Stimulated activated CD4-positive, alpha-beta T cell treated with anti-CD3 and anti-CD28 coated beads, Interleukin-4, amount 100 ng/mL, for 4 hours (primary cell): ENCODE measurements at places on chromosomes 11 and 22.

- DNase-seq: no peak
Measured at GRCh38 chr22:33455036-33455435, 396.9 kb upstream of the SYN3 start.

GRCh38 chr11:61195719-61196118 lies 7.6 kb upstream of the PGA3 start:
- DNase-seq: no peak

DNA sequence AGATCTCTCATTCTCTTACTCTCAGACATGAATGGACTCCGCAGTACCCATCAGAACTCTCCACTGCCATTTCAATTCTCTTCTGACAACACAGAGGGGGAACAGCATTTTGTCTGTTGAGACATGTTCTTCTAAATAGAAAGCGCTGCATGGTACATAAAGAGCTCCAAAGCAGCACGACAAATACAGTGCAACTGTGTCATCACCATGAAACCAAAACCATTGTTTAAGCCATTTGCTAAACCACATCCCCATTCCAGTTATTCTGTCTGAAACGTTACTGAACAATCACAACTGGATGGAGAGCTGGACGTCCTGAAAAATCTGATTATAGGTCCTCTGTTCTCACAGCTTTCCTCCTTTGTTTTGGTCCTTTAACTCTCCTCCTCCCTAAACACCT lies 17.9 kb upstream of the TENM4 start:
- DNase-seq: no peak

- DNase-seq: no peak
Measured at GRCh38 chr22:44760476-44760875, 8.1 kb downstream of the ARHGAP8 start.

GRCh38 chr11:125995313-125995712 lies 49.5 kb downstream of the VSIG10L2 start:
- peak; percentile 36 for DNase-seq

- DNase-seq: no peak
Measured at GRCh38 chr11:35246745-35247144, 107.8 kb downstream of the CD44 start.

- no peak for DNase-seq
Measured at GRCh38 chr11:78189174-78189724, 530 bp downstream of the USP35 start.

DNA sequence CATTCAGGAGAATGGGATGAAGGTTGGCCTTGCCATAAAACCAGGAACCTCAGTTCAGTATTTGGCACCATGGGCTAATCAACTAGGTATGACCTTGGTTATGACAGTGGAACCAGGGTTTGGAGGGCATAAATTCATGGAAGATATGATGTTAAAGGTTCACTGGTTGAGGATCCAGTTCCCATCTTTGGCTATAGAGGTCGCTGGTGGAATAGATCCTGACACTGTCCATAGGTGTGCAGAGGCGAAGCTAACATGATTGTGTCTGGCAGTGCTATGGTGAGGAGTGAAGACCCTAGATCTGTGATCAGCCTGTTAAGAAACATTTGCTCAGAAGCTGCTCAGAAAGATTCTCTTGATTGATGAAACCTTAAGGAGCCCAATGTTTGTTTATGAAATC lies 5.7 kb downstream of the NF2 start:
- DNase-seq: no peak

GRCh38 chr11:117457031-117457785 lies 129.6 kb downstream of the CEP164 start:
- DNase-seq: no peak

- DNase-seq: no peak
Measured at GRCh38 chr11:131534611-131535010, 164.2 kb downstream of the NTM start.

DNA sequence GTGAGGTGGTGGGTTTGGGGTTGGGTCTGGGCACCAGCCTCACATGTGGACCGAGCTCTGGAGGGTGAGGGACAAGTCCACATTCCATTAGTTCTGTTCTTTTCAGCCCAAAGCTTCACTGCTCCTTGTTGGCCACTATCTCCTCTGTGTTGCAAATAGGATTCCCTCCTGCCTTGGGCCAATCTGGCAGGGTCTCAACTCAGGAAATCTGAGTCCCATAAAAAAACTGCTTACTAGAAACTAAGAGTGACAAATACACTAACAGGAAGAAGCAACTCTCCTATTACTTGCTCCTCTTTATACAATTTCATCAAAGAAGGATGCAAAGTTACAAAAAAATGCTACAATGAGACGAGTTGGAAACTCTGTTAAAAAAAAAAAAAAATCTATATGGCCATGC lies 66.2 kb upstream of the CSNK1E start:
- no peak for DNase-seq

DNA sequence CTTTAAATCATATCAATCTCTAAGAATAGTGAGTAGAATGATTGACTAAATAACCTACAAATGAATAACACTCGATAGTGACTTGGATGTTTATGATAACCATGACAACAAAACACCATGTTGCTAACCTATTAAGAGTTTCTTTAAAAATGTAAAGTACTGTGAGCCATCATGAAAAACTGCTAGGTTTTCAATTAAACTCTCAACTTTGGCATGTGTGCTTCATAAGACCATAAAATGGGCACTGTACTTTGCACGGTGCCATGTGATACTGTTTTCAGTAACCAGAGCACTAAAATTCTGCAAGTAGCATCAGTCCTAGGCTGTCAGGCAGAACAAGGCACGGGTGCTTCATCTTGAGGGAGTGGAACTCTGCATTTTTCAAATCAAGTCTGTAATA lies 96.2 kb upstream of the TRIM77 start:
- no peak for DNase-seq

DNA sequence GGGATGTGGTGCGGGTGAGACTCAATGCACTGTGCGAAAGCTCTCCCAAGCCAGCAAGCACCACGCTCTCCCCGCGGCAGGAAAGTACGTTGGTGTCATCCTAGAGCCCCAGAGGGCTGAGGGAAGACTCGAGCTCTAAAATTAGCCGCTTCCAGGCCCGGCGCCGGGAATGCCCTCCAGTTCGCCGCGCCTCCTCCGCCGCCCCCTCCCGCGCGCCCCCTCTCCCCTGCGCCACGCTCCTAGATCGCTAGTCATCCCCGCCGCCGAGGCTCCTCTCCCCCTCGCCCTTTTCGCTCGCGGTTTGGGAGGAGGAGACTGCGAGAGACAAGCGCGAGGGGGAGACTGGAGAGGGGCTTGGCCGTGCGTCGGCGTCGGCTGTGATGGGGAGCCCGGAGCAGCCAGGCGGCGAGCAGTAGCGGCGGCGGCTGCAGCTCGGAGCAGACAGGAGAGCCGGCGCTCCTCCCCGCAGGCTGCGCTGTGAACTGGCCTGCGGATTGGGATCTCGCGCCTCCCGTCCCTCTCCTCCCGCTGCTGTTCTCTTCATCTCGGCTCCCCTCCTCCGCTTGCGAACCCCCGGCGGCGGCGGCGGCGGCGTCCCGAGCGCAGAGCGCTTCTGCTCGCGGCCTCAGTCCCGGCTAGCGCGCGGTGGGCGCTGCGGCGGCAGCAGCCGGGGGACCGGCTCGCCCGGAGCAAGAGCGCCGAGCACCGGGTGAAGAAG lies at the start of gene FAT3:
Gene FAT3, plus strand, starts transcription at position 412 of the 718 bp plus-strand sequence. CDS start 127,295 bp downstream, outside the sequence.
- DNase-seq: no peak

GRCh38 chr22:26933105-26933590 lies 275.8 kb downstream of the MIAT start:
- no peak for DNase-seq

GRCh38 chr11:862081-862661 lies 19.5 kb downstream of the TSPAN4 start:
- no peak for DNase-seq

DNA sequence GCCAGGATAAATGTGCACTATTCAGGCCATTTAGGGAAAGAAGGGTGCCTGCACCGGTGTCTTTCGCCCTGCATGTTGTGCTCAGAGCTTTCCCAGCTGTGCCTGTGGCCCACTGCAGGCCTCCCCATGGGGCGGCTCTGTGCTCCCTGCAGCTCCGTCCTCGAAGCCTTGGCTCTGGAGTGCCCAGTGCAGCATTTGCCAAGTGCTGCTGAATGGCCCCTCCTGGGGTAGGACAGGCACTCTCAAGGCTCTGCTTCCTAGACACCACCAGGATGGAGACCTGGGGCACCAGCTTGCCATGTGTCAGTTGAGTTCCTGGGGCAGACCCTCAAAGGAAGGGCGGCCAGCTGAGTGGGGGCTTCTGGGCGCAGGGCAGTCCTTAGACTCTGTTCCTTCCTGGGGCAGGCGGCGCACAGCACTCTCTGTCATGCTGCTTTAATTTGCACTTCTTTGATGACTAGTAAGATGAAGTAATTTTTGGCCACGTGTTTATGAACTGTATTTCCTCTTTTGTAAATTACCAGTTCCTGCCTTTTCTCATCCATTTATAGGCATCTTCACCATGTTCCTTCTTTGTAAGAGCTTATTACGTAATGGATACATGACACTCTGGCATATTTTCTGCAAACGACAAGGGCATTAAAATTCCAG lies 32.1 kb upstream of the GNB1L start:
- no peak for DNase-seq

DNA sequence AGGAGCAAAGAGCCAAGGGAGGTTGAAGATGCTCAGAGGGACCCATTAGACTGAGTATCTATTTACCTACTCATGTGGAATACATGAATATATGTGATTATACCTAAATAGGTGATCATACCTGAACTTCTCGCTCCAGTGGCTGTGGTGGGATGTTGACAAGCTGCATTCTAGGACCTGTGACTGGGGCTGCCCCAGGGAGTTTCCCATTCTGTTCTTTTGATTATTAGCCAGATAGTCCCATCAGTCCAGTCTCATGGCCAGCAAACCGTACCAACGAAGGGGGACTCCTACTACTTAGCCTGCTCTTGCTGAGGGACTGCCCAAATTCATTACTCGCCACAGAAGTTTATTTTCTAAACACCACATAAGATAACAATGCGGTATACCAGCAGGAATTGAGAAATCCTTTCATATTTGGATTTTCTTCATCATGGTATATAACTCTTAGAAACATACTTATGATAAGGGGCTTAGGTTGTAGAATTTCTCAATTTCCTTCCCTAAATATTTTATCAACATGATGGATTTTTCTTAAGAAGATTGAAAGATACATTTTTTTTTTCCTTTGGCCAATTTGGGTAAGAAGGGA lies 273.9 kb downstream of the NTM start:
- no peak for DNase-seq

GRCh38 chr11:34601609-34602008 lies 19.3 kb upstream of the EHF start:
- DNase-seq: no peak

DNA sequence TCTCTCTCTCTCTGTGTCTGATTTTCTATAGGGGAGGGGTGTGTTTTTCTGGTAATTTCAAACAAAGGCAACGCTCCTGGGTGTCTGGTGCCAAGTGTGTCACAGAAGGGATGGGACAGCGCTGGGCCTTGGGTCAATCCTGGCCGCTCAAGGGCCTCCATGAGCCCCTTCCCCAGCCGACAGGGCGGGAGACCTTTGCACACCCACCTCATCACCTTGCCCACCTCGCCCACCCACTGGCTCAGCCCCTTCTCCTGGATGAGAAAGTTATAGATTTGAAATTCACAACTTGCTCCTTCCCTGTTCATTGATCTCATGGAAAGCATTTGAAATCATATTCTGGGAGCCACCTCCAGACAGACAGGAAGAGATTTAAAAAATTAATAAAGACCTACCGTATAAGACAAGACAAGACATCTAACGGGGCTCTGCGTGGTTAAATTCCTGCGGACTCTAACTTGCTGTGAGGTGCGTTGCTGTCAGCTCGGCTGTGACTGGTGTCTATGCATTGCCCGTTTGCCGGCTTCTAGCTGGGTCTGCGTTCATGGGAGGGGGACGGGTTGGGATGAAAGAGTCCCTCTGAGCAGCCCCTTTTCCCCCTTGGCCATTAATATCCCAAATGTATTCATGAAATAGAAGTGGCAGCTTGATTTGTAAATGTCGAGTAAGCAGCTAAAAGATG lies 27.0 kb downstream of the MPPED1 start:
- DNase-seq: no peak

- DNase-seq: no peak
Measured at GRCh38 chr11:121055076-121055475, 31.2 kb downstream of the TBCEL start.

GRCh38 chr11:75504501-75504900 lies 21.2 kb downstream of the GDPD5 start:
- DNase-seq: no peak

GRCh38 chr11:74418509-74418895 lies 20.3 kb upstream of the PGM2L1 start:
- no peak for DNase-seq

DNA sequence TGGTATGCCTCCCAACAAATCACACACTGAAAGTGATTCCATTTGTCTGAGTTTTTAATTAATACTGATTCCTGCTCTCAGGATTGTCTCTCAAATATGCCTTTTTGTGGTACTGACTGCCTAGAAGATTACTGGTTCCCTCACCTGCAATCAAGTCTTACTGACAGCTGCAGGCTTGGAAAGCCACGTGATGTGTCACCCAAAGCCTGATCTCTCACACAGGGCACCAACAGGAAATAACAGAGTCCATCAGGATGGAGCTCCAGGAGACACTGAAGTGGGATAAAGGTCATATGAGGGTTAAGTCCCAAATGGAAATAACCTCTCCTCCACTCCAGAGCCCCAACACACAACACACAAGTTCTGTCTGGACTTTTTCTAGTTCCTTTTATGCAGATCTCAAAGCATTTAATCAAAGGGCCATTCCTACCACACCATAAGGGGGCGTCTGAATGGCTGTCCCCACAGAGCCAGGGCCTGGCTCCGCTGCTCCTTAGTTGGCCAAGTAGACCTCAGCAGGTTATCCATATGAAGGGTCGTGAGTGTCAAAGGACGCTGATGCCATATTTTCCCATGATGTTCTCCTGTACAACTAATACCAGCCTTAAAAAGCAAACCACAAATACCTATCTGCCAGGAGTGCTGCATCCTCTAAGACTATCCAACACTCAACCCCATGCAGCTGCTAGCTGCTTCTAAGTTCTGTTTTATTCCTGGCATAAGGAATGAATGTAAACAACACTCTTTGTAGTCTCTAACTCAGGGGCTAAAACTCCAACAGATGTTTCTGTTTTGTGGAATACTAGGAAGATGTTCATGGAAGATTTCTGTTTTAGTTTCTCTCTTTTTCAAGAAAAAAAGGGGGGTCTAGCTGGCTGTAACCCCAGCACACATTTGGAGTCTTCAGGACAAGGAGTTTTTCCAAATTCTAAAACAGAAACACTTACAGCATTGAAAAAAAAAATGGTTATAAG lies 13.0 kb downstream of the SCUBE2 start:
- DNase-seq: no peak

- no peak for DNase-seq
Measured at GRCh38 chr22:47294222-47294532, 531.7 kb downstream of the TBC1D22A start.

- no peak for DNase-seq
Measured at GRCh38 chr11:133263332-133263731, 269.0 kb downstream of the OPCML start.

DNA sequence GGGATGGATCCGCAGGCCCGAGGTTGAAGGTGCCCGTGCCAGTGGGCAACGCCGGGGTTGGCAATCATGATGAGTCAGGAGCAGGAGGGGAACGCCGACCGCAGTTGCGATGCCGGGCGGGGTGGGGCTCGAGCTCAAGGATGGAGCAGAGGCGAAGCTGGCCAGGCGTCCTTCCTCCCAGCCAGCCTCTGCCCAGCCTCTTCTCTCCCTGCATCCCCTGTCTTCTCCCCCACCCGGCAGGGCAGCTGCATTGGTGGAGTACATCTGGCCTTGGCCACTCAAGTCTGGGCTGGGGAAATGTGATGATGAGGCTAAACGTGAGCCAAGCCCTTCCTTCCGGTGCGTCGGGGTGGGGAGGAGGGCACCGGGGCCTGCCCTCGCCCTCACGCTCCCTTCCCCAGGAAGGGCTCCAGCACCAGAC lies 3.9 kb downstream of the IFITM10 start:
- no peak for DNase-seq
